SJCRH30 (cell line): ENCODE measurements at places on chromosomes 6 and 20. TPM values are rescaled to one million over a fixed set of nuclear protein-coding genes. Genes with fewer than 3 reads are reported as not detected.

The KIF25 gene
- total RNA-seq: 0.51 TPM in 1 of 2 replicates, not detected in the other

The HLA-DRB5 gene
- total RNA-seq: not detected in 2 replicates

The SLC17A1 gene
- not detected in 2 replicates for total RNA-seq

The SERPINB1 gene
- 2.3 TPM in 2 replicates for total RNA-seq

The BFSP1 gene
- not detected in 2 replicates for total RNA-seq

The PARD6B gene
- 2.3 and 2.8 TPM in 2 replicates for total RNA-seq

The TSHZ2 gene
- total RNA-seq: not detected in 2 replicates

The PDYN gene
- total RNA-seq: not detected in 2 replicates

- H3K36me3 ChIP-seq: no peaks in the 10 kb centered on the region
- no peaks in the 10 kb centered on the region for H3K27me3 ChIP-seq
- no peak overlapping the region for H3K27ac ChIP-seq
- H3K4me1 ChIP-seq: peaks cover 53% of the 10 kb centered on the region
Observed at GRCh38 chr6:41659935-41660334, 21.7 kb downstream of the MDFI start.

- H3K36me3 ChIP-seq: no peaks in the 10 kb centered on the region
- peaks cover 15% of the 10 kb centered on the region for H3K4me1 ChIP-seq
- no peak overlapping the region for H3K27ac ChIP-seq
- DNase-seq: no peak
- H3K4me3 ChIP-seq: no peak overlapping the region
- H3K27me3 ChIP-seq: no peaks in the 10 kb centered on the region
Observed at GRCh38 chr20:10539818-10540553, 104.9 kb downstream of the SLX4IP start.

DNA sequence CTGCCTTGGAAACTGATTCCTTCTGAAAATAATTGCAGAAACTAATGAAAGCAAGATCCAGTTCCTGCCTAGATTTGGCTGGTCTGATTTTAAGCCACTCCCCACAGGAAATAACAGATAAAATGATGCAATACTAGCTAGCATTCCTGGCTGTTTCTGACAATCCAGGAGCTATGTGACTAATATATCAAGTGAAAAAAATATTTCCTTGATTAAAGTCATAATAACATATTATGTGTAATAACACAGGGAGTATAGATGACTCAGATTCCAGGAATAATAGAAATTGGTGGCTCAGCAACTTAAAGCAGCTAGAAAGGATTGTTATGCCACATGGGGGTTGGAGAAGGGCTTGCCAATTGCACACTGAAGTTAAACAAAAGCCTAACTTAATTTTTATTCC lies 182.7 kb upstream of the SALL4 start:
- no peaks in the 10 kb centered on the region; the same call in 1 of the 2 replicates for H3K27me3 ChIP-seq
- no peak overlapping the region for H3K4me3 ChIP-seq
- no peaks in the 10 kb centered on the region for H3K4me1 ChIP-seq
- no peak overlapping the region for H3K27ac ChIP-seq
- H3K36me3 ChIP-seq: no peaks in the 10 kb centered on the region

GRCh38 chr6:42450477-42451332 lies 1.0 kb downstream of the TRERF1 start:
- H3K27me3 ChIP-seq: no peaks in the 10 kb centered on the region
- DNase-seq: no peak
- no peaks in the 10 kb centered on the region; the same call in 1 of the 2 replicates for H3K4me1 ChIP-seq
- H3K4me3 ChIP-seq: peak overlapping the region; percentile 79
- H3K27ac ChIP-seq: no peak overlapping the region

DNA sequence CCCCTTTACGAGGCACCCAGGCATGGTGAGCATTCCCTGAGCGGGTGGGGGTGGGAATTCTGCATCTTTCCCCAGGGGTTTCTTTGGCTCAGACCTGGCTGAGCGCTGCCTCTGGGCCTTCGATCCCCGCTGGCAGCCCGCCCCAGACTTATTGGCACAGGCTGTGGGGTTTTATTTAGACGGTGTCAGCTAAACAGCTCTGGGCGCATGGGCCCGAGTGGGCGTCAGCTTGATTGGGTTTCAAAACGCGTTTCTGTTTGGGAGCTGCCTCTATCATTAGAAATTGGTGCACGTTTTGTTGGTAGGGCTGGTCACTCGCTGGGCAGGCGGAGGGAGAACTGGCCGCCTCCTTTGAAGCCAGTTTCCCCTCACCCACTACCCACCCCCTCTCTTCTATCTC lies 21.0 kb downstream of the PMEPA1 start:
- H3K27me3 ChIP-seq: no peaks in the 10 kb centered on the region
- peaks cover 15% of the 10 kb centered on the region for H3K4me1 ChIP-seq
- DNase-seq: no peak
- H3K36me3 ChIP-seq: peaks cover 9% of the 10 kb centered on the region; the same call in 1 of the 2 replicates
- no peak overlapping the region for H3K4me3 ChIP-seq

DNA sequence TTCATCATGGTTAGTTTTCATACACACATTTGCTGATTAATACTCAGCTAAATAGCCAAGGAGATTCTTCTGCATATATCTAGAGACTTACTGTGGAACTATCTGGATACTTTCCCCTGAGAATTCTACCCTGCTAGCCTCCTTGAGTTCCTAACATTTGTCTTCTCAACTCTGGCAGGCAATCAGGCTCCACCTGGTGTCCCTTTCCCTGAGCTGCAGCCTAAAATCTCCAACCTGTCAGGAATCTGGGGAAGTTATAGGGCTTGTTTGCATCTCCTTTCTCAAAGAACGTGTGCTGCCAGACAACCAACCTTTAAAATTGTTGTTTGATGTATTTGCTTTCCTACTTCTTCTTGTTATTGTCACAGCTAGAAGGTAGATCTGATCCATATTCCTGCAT lies 73.4 kb downstream of the FUT9 start:
- no peaks in the 10 kb centered on the region for H3K27me3 ChIP-seq
- DNase-seq: no peak
- no peak overlapping the region for H3K27ac ChIP-seq
- no peak overlapping the region for H3K4me3 ChIP-seq

GRCh38 chr6:106084989-106085691 lies 996 bp upstream of the PRDM1 start:
- no peak for DNase-seq
- no peaks in the 10 kb centered on the region for H3K27me3 ChIP-seq
- no peaks in the 10 kb centered on the region for H3K4me1 ChIP-seq
- H3K36me3 ChIP-seq: no peaks in the 10 kb centered on the region
- H3K4me3 ChIP-seq: no peak overlapping the region
- no peak overlapping the region for H3K27ac ChIP-seq

GRCh38 chr6:3753228-3753835 lies 1.8 kb upstream of the PXDC1 start:
- H3K4me3 ChIP-seq: no peak overlapping the region
- no peak for DNase-seq
- no peaks in the 10 kb centered on the region for H3K36me3 ChIP-seq
- H3K27ac ChIP-seq: no peak overlapping the region

DNA sequence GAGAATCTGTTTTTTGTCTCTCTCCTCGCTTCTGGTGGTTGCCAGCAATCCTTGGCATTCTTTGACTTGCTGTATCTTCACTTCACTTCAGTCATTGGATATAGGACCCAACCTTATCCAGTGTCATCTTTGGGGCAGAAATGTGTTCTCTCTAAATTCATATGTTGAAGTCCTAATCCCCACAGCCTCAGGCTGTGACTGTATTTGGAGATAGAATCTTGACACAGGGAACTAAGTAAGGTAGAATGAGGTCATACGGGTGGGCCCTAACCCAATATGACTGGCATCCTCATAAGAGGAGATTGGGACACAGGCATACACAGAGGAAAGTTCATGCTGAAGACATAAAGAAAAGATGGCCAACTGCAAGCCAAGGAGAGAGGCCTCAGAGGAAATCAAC lies 51.9 kb upstream of the TPD52L1 start:
- H3K4me1 ChIP-seq: peaks cover 10% of the 10 kb centered on the region
- no peaks in the 10 kb centered on the region for H3K27me3 ChIP-seq
- H3K36me3 ChIP-seq: no peaks in the 10 kb centered on the region
- no peak overlapping the region for H3K27ac ChIP-seq
- DNase-seq: no peak

GRCh38 chr6:111691345-111692225 lies 85.9 kb upstream of the TRAF3IP2 start:
- peak; percentile 88 for DNase-seq
- no peaks in the 10 kb centered on the region for H3K27me3 ChIP-seq
- H3K4me1 ChIP-seq: peaks cover 8% of the 10 kb centered on the region
- no peak overlapping the region for H3K4me3 ChIP-seq
- peak overlapping the region; percentile 9; the same call in 1 of the 2 replicates for H3K27ac ChIP-seq
- 0 out of 2 replicates have a peak, but pooled peaks cover 7% of the 10 kb centered on the region for H3K36me3 ChIP-seq

DNA sequence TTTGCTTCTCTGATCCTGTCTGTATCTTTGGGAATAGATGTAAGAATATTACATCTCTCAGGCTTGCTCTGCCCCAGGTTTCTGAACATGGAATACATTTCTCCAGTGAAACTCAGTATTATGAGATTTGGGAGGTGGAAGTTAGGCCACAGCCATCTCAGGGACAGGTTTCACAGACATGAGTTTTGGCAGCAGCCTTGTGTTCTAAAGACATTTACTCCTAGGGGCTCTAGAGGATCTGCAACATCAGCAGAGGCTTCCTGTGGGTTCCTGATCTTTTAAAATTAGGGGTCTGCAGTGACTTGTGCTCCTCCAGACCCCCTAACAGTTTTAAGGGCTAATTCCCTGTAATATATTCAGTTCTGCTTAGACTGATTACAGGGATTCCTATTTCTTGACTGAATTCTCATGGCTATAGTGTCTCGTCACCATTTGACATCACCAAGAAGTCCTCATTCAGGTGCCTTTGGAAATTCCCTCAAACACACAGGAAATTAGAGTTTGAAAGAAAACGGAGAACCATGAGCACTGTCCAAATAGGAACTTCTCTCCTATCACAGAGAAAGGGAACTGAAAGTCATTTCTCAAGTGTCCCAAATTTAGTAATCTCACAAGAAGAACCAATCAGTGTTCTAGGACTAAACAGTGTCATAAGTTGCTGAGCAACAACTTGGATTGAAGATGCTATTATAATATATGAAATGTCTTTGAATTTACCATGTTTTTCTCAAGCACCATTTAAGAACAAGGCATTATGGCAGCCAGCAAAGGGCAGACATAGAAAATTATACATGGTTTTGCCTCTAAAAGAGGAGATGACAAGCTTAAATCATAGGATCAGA lies 2.5 kb upstream of the HLA-DRA start:
- no peaks in the 10 kb centered on the region for H3K27me3 ChIP-seq
- H3K36me3 ChIP-seq: no peaks in the 10 kb centered on the region
- H3K4me3 ChIP-seq: no peak overlapping the region
- no peak overlapping the region for H3K27ac ChIP-seq

DNA sequence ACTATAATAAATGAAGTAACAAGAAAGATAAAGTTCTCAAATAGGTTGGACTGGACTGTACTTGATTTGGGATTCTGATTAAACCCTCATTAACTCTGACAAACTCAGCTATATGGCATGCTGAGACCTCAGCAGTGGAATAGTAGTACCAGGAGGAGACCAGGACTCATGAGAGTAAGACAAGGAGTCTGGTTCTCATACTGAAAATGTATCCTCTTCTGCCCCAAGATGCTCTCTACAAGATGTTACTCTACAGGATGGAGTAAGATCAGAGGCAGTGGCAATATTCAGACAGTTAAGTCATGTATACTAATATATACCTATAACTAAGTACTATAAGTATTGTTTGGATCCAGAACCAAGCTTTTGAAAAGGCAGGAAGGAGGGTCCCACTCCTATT lies 31.9 kb upstream of the SYNCRIP start:
- no peak overlapping the region for H3K4me3 ChIP-seq
- H3K27me3 ChIP-seq: no peaks in the 10 kb centered on the region
- peaks cover 9% of the 10 kb centered on the region for H3K4me1 ChIP-seq
- peaks cover 44% of the 10 kb centered on the region for H3K36me3 ChIP-seq
- peak; percentile 25 for DNase-seq
- no peak overlapping the region for H3K27ac ChIP-seq

DNA sequence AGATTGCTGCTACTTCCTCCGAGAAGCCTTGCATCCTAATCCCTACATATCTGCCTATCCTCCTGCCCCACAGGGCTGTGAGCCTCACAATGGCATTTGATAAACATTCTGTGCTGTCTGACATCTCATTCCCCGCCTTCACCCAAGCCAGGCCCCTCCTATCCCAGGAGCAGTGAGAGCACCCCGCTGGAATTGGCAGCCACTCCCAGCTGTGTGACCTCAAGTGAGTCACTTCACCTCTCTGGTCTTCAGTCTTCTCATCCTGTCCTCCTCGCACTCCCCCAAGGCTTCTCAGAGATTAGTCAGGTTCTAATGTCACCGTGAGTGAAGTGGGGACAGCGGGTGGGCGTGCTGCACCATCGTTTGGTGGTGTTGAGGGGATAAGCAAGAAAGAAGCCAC lies 81.7 kb downstream of the CDH22 start:
- no peaks in the 10 kb centered on the region for H3K36me3 ChIP-seq
- peaks cover 6% of the 10 kb centered on the region for H3K4me1 ChIP-seq
- H3K27me3 ChIP-seq: no peaks in the 10 kb centered on the region
- no peak overlapping the region for H3K4me3 ChIP-seq
- no peak for DNase-seq

DNA sequence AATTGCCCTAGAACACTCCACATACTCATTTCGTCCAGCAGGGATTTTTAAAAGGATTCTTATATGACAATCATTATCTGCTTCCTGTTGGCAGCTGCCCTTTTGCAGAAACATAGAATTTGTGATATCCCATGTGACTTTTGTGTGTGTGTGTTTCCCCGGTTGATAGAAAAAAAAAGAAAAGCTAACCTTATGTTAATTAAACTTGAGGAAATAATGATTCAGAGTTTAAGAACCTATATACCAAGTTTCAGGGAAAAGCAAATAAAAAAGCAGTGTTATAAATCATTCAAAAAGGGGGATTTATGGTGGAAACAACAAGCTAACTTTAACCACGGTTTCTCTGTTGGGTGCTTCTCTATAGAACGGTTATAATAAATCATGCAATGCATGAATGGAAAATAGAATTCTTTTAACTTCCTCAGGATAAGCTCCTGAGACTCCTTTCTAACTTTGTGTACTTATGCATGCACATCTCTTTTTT lies 826.9 kb upstream of the EYS start:
- no peak overlapping the region for H3K4me3 ChIP-seq
- H3K4me1 ChIP-seq: no peaks in the 10 kb centered on the region
- no peak overlapping the region for H3K27ac ChIP-seq
- H3K36me3 ChIP-seq: no peaks in the 10 kb centered on the region
- no peak for DNase-seq
- H3K27me3 ChIP-seq: no peaks in the 10 kb centered on the region

- DNase-seq: no peak
- no peak overlapping the region for H3K4me3 ChIP-seq
- no peaks in the 10 kb centered on the region for H3K27me3 ChIP-seq
- H3K27ac ChIP-seq: no peak overlapping the region
Observed at GRCh38 chr20:472889-473292, 10.6 kb upstream of the TBC1D20 start.

DNA sequence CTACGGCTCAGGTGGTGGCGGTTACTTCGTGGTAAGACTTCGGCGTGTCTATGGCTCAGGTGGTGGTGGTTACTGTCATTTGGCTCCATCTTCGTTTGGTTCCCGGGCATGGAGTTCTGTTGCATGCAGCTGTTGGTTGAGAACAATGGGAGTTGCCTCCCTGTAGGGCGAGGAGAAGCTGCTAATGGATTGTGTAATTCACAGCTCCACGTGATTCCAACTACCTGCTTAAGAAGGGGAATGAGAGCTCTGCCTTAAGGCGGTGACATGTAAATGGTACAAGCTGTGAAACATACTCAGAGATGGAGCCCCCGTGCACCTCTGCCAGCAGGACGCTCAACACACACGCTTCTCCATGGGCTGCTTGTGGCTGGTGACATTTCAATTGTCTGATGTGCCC lies 12.4 kb upstream of the DACT2 start:
- no peak for DNase-seq
- no peaks in the 10 kb centered on the region for H3K4me1 ChIP-seq
- no peak overlapping the region for H3K27ac ChIP-seq
- H3K27me3 ChIP-seq: no peaks in the 10 kb centered on the region; the same call in 1 of the 2 replicates

GRCh38 chr6:43488667-43489276 lies 11.4 kb downstream of the TJAP1 start:
- peaks cover 36% of the 10 kb centered on the region for H3K4me1 ChIP-seq
- no peaks in the 10 kb centered on the region for H3K27me3 ChIP-seq
- H3K27ac ChIP-seq: peak overlapping the region; percentile 89
- DNase-seq: no peak
- no peaks in the 10 kb centered on the region for H3K36me3 ChIP-seq
- H3K4me3 ChIP-seq: no peak overlapping the region
